ENCODE measurements at places on chromosomes 12 and 14.

DNA sequence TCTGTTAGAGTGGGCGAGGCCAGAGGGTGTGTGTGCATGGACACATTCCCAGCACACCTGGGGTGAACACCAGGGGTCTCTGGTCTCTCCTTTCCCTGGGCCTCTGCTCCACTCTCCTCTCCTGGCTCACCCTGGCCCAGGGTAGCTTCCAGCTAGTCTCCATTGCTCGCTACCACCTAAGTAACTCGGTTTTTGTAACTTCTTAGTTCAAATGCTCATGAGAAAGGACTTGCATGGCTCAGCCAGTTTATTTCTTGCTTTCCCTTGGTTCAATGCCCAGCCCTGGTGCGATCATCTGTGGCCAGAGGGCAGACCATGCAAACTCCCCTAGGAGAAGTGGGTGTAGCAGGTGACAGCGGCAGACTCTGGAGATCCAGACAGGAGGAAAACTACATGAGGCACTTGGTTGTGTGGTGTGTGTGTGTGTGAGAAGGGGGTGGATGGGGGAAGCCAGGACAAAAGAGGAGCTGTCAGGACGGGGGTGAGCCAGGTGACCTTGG, 8.9 kb upstream of the ACVR1B start:
- DNase-seq: no peak

- DNase-seq: no peak
These were observed 27.7 kb downstream of the SLC17A8 start for GRCh38 chr12:100384559-100384935.

DNA sequence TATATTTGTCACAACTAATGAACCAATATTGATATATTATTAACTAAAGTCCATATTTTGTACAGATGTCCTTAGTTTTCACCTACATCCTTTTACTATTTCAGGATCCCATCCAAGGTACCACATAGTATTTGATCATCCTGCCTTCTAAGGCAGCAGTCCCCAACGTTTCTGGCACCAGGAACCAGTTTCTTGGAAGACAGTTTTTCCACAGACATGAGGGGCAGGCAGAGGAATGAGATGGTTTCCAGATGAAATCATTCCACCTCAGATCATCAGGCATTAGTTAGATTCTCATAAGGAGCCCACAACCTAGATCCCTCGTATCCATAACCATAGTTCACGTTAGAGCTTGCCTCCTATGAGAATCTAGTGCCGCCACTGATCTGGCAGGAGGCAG, 82.8 kb upstream of the BCL2L14 start:
- no peak for DNase-seq

GRCh38 chr12:22624548-22624869, 462 bp upstream of the ETNK1 start:
- DNase-seq: no peak
